ENCODE measurements at places on chromosomes 12 and 14.

DNA sequence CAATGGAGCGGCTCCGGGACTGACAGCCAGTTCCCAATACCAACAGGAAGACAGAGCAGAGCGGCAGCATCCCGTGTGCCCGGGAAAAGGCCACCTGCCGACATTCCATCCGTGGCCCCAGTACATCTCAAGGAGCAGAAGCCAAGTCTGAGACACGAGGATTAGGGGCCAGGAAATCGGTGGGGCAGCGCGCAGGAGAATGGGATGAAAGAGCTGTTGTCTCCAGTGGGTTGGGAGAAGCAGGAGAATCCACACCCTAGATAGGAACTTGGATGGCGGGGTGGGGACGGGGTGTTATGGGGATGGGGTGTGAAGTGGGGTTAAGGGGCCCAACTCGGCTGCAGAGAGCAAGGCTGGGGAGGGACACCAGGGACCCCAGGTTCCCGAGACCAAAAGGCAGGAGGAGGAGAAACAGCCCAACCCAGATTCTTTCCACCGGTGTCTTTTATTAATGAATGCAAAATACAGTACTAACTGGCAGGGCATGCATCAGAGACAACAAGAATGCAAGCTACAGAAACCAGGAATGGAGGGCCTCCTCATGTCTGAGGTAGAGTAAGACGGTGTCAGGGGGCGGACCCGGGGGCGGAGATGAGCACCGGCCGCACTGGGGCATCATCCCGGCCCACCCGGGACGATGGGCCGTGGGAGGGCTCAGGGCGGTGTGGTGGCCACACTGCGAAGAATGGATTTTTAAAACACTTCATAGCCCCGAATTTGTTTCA, 50.3 kb downstream of the BEGAIN start:
- no peak for DNase-seq

DNA sequence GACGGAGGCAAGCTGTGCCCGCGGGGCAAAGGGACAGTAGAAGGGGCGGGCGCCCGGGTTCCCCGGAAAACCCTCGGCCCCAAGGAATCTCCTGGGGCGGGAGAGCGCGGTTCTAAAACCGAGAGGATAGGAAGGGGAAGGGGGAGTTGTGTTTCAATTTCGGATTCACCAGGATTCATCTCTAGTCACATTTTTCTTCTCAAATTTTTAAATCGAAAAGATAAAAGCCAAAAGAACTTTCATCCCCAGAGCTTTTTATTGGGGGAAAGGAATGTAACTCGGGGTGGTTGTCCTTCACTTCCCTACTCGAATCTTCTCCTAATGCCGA, 1.4 kb downstream of the BMP4 start:
- DNase-seq, result no peak

- DNase-seq, result no peak
Measured at GRCh38 chr14:102779574-102780315, 2.5 kb downstream of the TRAF3 start.

DNA sequence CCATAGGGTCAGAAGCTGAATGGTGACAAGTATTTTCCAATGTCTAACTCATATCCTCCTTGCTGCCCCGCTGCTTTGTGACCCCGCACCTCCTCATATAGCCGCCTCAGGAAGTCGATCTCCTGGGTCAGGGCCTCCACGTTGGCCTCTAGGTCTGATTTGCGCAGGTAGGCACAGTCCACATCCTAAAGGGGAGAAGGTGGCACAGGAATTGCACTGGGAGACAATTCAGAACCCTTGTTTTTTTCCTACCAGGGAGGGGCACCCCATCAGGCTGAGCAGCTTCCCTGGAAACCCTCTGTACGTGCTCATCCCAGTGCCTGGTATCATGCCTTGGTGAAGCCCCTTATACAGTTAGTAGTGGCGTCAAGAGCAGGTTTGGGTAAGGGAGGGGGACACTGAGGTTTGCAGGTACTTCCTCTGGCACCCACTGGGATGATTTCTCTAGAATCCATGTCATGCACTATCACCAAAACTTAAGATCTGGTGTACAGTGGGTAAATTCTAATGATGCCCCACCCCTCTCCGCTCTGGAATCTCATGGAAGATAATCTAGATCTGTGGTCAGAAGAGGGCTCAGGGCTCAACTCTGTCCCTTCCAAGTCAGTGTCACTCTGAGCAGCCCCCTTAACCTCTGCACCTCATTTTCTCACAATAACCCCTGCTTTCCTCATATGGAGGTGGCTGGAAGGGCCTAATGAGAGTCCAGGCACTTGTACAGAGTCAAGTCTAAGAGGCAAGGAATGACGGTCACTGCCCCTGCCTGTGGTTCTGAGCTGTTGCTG, 20.1 kb upstream of the KRT86 start:
- no peak for DNase-seq

DNA sequence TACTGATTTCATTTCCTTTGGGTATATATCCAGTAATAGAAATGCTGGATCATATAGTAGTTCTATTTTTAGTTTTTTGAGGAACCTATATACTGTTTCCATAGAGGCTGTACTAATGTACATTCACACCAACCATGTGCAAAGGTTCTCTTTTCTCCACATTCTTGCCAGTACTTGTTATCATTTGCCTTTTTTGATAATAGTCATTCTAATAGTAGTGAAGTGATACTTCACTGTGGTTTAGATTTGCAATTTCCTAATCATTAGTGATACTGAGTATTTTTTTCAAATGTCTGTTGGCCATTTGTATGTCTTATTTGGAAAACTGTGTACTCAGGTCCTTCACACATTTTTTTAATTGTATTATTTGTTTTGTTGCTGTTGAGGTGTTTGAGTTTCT, 148.2 kb upstream of the NAV3 start:
- DNase-seq, result no peak

GRCh38 chr14:100015251-100015655, 50.0 kb upstream of the EVL start:
- DNase-seq, result no peak

DNA sequence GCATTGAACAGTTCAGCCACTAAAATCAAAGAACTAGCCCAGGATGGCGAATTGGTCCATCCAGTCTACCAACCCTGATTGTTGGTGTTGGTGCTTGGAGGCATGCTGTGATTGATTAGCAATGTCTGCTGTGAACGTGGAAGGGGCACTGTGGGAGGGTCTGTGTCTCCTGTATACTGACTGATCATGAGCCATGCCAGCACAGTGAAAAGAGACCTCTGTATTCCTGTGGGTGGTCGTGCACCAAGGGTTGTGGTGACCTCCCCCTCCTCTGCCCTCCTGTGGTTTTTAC, 63.0 kb upstream of the DLK1 start:
- DNase-seq, result no peak

GRCh38 chr14:72774141-72774540, 119.8 kb downstream of the DPF3 start:
- DNase-seq, result no peak
